ENCODE measurements at places on chromosomes 12 and 14.
A peak's percentile ranks its signal among the peaks of the same experiment; 100 is the strongest.

DNA sequence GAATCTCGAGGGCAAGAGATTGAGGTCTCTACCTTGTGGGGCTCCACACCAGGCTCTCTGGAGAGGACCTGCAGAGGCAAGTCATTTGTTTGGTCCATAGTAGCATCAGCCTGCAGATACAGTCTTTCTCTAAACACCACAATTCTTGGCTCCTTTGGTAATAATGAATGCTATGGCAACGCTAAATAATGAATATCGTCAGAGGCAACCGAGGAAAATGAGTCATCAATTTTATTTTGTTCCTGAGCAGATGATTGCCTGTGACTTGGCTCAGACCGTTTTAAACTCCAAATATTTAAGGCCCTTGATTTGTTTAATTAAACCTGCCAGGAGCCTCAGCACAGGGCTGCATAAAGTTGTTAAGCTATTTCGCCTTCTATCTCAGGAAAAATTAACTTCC lies 924.1 kb upstream of the TMEM132C start:
- DNase-seq, result no peak

- DNase-seq, result no peak
These were observed 150.6 kb downstream of the ADCK1 start for GRCh38 chr14:77950371-77951063.

GRCh38 chr14:90060312-90060964 lies 1.4 kb upstream of the KCNK13 start:
- DNase-seq, result peak; percentile 75

DNA sequence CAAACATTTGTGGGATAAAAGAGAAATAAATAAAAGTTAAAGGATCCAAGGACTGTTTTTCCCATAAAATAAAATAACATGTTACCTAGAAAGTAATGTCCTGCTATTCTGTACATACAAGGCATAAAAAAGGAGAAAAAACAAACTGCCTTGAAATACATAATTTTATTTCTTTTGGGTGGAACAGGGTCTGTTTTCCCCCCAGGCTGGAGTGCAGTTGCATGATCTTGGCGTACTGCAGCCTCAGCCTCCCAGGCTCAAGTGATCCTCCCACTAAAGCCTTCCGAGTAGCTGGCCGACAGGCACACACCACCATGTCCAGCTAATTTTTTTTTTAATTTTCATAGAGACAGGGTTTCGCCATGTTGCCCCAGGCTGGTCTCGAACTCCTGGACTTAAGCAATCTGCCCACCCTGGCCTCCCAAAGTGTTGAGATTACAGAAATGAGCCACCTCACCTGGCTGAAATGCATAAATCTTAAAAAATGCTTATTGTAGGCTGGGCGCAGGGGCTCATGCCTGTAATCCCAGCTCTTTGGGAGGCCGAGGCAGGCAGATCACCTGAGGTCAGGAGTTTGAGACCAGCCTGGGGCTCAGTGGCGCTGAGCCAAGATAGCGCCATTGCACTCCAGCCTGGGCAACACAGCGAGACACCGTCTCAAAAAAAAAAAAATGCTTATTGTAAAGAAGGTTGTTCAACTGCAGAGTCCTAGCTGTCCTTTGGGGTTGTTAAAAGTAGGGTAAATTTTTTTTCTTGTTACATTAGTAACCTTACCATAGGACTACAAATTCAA lies 4.1 kb upstream of the TUBA1C start:
- DNase-seq, result no peak

GRCh38 chr12:46676396-46676795 lies 149.4 kb downstream of the SLC38A4 start:
- DNase-seq, result peak; percentile 29

DNA sequence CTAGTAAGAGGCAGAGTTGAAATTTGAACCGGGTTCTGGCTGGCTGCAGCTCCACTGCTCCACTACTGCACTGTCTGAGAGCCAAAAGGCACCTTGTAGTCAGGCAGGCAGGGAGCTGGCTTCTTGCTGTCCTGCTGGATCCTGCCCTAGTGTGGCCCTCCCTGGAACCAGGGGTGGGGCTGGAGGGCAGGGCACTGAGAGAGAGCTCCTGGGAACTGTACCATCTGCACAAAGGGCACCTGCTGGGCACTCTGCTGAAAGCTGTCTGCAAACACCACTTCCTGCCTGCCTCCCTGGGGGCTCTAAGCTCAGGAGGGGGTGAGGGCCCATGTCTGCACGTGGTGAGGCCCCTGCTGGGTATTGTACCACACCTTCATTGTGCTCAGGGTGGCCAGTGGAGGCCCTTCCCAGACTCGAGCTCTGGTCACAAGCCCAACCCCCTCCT lies 19.0 kb upstream of the TCL1B start:
- DNase-seq, result no peak

- DNase-seq, result no peak
These were observed 83.2 kb downstream of the SLC38A6 start for GRCh38 chr14:61064210-61064609.

- peak; percentile 24 for DNase-seq
These were observed 846 bp upstream of the MTHFD1 start for GRCh38 chr14:64387232-64387781.

DNA sequence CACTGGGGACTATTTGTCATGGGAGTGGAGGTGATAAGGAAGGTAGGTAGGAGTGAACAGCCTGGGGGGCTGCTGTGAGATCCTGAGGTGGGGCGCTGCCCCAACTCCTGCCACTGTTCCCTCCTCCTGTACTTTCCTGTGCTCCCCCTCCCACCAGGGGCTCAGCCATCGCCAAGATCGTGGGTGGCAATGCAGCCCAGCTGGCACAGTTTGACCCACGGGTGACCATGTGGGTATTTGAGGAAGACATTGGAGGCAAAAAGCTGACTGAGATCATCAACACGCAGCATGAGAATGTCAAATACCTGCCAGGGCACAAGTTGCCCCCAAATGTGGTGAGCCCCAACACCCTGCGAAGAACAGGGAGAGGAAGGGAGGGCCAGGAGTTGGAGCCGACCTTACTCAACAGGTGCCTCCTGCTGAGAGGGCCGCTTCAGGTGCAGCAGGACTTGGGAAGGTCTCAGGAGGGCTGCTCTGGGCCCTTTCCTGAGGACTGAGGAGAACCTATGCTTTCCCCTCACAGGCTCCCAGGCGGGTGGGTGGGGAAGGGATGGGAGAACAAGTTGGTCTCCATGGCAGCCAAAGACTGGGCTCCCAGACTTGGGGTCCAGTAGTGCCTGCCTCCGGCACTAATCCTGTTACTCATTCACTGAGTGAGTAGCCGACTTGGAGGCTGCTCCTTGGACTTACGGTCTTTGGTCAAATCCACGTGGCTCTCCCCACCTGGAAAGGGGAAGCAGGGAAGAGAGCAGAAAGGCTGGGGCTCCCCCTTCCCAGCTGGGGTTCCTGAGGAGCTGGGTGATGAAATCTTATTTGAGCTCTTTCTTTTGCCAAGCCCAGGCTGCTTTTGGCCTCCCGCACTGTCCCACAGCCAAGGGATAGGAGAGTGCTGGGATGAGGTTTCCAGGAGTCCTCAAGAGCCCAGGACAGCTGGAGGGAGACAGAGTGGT lies 884 bp downstream of the GPD1 start:
- no peak for DNase-seq

DNA sequence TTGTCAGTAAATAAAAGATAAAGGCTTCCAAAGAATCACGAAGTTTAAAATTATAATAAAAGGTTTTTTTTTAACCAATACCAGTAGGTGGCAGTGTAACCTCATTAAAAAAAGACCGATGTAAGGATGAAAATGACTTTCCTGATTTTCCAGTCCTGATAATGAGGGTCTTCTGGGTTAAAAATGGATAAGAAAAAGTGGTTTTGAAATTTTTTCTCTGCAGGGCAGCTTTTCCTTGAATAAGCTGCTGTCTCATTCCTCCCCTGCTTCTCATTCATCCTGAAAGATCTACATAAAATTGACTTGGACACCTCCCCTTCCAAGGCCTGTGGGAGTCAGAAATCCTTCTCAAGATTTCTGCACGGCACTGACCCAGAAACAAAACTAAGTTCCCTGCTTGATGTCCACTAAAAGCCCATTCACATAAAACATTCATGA lies 58.9 kb upstream of the FBXO33 start:
- peak; percentile 33 for DNase-seq

- DNase-seq, result no peak
These were observed 7.4 kb downstream of the ABCD2 start for GRCh38 chr12:39612250-39612649.

- DNase-seq, result no peak
These were observed 276.0 kb downstream of the FOXG1 start for GRCh38 chr14:29042551-29042950.

- peak; percentile 79 for DNase-seq
These were observed 193.5 kb downstream of the SLC2A13 start for GRCh38 chr12:39912211-39912980.

DNA sequence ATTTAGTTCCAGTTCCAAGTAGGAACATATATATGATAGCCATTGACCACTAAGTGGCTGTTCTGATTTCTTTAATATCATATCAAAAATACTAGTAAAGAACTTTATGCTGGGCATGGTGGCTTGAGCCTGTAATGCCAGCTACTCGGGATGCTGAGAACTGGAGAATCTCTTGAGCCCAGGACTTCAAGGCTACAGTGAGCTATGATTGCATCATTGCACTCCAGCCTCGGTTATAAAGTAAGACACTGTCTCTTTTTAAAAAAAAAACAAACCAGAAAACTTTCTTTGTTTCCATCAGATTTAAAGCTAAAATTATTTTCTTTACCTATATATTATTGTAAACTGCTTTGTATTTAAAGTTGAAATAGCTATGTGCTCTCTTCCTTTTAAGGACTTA lies 127.0 kb downstream of the SCAF11 start:
- no peak for DNase-seq

- no peak for DNase-seq
These were observed 28.6 kb upstream of the RND1 start for GRCh38 chr12:48894271-48894670.

DNA sequence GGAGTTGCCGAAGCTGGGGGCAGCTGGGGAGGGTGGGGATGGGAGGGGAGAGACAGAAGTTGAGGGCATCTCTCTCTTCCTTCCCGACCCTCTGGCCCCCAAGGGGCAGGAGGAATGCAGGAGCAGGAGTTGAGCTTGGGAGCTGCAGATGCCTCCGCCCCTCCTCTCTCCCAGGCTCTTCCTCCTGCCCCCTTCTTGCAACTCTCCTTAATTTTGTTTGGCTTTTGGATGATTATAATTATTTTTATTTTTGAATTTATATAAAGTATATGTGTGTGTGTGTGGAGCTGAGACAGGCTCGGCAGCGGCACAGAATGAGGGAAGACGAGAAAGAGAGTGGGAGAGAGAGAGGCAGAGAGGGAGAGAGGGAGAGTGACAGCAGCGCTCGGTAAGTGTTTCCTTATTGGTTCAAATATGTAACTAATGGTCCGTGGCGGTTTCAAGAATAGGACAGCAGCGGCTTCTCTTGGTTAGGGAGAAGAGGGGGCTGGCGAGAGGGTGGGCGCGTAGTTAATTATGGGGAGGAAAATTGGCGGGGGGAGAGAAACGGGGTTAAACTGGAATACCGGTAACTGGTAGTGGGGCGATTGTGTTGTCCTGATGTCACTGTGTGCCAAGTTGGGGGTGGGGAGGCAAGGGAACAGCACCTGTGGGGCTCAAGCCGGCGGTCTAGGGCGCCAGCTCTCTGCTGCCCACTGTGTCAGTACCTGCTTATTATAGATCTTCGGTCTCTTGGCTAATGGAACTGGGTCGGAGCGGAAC lies 8.4 kb downstream of the HOXC8 start:
- no peak for DNase-seq

GRCh38 chr12:93127582-93128331 lies 198.7 kb upstream of the EEA1 start:
- DNase-seq, result peak; percentile 84

DNA sequence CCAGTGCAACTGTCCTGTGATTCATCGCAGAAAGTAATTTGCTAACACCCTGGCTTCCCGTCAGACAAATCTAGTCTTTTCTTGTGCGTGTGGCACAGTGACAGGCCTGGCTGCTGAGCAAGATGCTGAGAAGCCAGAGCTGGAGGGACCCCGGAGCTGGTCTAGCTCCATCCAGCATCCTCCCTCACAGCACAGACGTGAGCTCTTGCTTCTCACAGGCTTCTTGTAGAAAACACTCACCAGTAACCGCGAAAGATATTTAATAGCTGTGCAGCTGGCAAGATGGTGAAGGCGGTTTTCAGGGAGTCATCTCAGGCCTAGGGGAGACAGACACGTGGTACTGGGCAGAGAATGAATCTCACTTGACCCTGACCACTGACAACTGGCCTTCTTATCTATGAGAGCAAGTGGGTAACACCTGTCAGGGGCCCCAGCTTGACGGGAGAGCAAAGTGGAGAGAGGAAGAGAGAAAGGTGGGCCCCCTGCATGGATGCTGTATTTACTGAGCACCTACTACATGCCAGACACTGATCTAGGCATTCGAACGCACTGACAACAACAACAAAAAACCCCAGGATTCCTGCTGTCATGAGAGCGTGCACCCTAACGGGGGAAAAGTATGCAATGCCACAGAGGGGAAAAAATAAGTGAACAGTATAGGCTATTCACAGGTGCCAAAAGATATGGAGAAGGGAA lies 63.3 kb downstream of the CCDC88C start:
- peak; percentile 52 for DNase-seq

DNA sequence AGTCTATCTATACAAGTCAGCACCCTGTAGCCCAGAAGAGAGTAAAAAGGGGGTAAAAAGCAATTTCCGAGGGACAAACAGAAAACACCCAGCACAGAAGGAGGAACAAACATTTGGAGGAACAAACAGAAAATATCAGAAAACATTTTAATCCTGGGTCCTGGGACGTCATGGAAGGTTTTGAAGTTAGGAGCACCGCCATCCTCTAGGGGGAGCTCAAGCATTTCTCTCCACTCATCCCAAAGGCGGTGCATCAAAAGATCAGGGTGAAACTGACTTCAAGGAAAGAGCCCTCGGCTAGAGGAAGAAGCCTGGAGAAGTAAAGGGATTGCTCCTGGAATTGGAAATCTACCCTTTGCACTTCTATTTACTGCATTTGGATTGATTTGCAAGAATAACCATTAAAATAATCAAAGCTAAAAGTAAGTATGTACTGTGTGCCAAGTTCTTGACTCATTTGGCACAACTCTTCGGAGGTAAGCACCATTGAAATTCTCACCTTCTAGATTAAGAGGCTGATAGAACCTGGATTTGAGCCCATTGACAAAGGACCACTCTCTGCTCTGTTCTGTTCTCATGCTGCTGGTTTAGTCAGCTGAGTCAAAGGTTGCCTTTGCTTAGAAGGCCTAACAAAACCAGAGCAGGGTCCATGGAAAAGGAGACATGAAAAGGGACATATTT lies 17.2 kb upstream of the POC1B start:
- DNase-seq, result peak; percentile 88

All from epithelial cell of esophagus (primary cell).